DND-41 (cell line): ENCODE measurements at places on chromosomes 11 and 22.

- no peak for DNase-seq
Measured at GRCh38 chr22:23722160-23722559, 28.8 kb downstream of the ZNF70 start.

GRCh38 chr11:3827434-3828186, 13.1 kb downstream of the RHOG start:
- DNase-seq = no peak

DNA sequence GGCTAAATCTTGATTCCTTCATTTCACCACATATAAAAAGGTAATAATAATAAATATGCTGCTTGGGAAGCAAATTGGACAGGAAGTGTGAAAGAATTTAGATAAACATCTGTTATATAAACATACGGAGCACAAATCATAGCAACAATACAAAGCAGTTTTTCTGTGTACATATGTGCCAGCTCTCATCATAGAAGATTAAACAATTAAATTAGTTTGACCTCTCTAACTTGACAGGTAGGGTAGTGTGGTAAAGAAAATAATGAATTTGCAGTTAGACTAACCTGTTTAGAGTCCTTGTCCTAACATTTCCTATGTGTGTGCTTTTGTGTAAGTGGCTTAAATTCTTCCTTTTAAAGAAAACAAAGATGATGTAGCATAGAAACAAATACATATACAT, 995.7 kb upstream of the TENM4 start:
- no peak for DNase-seq

DNA sequence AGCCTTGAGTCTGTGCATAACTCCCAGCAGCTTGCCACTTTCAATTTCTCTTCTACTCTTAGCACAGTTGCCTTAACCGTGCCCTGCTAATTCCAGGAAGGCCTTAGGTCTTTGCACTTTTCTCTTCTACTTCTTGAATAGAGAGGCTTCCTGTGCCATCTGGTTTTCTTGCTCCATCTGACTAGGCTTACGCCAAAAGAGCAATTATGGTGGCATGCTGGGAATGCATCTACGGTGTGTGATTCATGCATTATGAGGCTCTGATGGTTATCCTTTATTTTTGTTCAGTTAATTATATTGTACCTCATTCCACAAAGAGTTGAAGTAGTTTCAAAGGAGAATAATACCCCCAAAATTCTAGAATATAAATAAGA, 29.4 kb downstream of the SIK2 start:
- no peak for DNase-seq

DNA sequence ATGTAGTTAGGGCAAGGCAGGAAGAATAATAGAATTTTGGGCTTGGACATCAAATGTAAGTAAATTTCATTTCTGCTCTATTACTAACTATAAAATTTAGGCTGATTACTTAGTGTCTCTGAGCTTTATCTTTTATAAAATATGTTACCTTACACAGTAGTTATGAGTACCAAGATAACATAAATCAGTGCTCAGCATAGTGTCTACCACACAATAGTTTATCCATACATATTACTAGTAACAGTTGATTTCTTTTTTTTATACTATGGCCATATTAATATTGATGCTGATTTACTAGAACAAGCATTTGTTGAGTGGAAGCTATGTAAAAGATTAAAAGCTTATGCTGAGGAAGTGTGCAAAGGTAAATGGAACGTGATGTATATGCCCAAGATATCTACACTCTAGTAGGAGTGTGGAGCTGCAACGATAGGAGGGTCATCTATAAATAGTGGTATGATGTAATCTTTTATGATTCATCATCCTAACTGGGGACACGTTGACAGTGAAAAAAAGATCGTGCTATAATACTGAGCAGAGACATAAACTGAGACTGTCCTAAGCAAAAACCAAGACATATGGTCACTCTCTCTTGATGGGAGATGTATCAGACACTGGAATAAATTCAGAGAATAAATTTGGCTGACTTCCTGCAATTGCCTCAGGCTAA, 8.7 kb upstream of the SLC5A12 start:
- DNase-seq = no peak

GRCh38 chr22:42490243-42490832, 29.3 kb downstream of the RRP7A start:
- no peak for DNase-seq

DNA sequence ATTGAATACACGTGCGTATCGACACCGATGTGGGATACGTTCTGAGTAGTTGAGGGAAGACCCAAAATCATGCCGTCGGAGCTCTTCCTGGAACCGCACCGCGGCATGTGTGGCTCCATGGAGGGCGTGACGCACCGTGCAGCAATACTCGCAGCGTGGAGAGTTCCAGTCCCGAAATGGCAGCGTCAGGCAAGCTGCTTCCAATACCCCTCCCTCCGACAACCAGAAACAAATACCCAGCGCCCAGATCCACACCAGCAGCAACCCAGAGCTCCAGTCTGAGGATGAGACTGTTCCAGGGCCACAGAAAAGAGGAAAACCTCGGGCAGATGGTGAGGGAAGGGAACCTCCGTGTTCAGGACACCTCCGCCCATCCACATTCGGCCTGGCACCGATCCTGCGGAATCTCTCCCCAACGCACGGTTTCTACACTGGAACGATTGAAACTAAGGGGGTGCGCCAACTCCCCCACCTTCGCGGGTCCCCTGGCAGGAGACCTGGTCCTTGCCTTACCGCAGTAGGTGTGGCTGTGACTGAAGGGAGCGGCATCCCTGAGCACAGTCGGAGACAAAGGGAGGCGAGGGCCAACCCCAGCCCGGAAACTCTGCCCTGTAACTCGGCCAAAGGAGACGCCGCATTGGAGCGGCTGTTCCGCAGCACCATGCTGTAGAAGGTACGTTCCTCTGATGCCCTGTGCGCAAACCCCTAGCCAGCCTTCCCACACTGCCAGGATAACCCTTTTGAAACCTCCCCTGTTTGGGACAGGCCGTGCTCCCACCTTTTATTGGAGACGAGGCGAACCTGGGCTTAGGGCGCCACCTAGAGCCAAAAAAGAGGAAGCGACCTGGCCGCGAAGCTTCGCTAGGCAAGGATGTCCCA, 28.2 kb downstream of the DBX1 start:
- peak; percentile 18 for DNase-seq

GRCh38 chr11:74012074-74012809, 3.4 kb upstream of the UCP3 start:
- DNase-seq = no peak

GRCh38 chr11:1500466-1501420, 14.2 kb upstream of the MOB2 start:
- DNase-seq = no peak

DNA sequence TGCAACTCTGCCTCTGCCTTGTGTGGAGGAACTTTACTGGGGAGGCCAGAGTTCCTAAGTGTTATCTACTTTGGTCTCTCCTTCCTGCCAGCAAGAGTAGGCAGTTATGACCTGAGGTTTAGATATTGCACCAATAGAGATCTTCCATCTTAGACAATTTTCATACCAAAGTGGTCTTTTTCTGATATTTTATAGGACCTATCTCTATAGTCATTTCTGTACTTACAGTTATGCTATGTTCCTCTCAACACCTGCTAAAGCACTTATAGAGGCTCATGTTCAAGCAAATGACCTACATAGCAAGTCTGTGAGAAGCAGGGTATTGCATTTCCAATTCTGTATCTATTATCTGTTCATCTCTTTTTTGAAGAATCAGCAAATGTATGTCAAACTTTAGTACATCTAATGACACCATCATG, 80.8 kb downstream of the HORMAD2 start:
- DNase-seq = no peak

- DNase-seq = no peak
Measured at GRCh38 chr11:102184269-102184987, 74.2 kb downstream of the YAP1 start.

DNA sequence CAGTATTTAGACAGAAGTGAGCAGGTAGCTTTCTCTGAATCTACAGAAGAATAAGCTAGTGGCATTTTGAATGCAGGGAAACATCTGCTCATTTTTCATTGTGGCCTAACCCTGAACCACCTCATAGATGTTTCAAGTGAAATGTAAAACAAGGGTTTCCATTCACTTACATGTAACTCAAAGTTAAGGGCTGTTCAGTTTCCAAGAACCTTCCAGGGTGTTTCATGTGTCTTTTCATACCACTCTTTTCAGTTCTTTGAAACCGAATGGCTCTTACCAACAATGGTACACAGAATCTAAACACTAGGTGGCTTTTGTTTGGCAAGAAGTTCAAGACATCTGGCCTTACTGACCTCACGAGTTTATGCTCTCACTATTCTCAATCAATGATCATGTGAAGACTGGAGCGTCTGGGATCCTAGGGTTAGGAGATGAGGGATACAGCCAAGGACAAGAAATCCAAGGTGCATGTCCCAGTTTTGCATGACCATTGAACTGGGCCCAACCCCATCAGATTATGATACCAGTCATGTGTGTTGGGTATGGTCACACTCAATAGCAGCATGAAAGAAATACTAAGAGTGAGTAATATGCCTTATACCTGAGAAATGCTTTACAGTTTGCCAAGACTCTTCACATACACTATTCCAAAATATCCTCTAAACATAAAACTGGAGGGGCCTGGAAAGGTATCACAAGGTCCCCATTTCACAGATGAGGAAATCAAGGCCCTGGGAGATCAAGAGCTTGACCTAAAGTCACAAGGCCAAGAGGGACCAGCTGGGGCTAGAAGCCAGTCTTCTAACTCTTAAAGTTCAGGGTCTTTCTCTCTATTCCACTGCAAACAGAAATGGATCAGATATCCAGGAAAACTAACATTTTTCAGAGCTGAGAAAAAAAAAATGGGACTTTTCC, 92.7 kb downstream of the ETS1 start:
- no peak for DNase-seq

- no peak for DNase-seq
Measured at GRCh38 chr11:20027556-20028013, 132.7 kb downstream of the DBX1 start.

GRCh38 chr11:119155733-119156492, 7.1 kb downstream of the ABCG4 start:
- DNase-seq = no peak

DNA sequence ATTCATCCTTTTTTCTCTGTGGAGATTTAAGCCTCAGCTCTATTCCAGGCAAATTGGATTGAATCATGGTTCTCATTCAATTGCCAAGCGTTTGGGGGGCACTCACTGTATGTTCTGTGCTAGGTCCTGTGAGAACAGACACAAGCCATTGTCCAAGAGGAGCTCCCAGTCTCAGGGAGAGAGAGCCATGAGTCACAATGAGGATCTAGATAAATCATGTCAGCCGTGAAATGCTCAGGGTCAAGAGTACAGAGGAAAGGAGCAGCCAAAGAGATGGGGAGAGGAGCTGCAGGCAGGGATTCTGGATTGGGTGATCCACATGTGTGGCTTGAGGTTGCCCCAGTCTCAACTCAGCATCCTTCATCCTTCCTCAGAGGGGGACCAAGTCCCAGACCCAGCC, 93.6 kb downstream of the FEZ1 start:
- DNase-seq = no peak

DNA sequence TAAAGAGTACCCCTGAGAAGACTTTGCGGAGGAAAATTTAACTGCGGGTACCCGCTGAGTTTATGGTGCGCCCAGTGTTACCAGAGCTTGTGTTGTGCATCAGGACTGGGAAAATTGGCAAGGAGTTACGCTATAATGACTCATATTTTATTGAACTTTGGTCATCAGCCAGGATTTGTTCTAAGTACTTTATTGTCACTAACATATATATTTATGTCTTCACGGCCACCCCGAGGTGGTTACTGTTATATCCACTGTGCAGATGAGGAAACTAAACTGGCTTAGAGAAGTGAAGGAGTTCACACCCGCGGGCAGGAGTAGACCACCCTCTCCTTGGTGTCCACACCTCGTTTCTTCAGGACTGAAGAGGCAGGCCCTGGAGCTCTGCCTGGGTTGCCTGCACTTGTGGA, 667 bp downstream of the ACCS start:
- DNase-seq = no peak

DNA sequence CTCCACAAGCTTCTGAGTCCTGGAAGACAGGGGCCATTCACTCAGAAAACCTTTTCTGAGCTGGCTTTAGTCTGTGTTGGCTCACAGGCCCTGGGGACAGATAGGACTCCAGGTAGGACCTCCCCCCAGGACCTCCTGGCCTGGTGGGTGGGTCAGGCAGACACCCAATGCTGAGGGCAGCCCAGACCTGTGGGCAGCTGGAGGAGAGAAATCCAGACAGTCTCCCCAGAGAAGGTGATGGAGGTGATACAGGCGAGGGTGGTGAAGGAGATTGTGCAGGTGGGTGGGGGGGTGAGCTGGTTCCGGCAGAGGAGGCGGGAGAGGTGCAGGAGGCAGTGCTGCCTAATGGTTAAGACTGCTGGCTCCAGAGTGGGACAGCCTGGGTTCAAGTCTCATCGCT, 15.6 kb downstream of the LRRC32 start:
- DNase-seq = no peak

- DNase-seq = no peak
Measured at GRCh38 chr11:70712471-70712870, 314.1 kb downstream of the CTTN start.

- no peak for DNase-seq
Measured at GRCh38 chr11:9672288-9672916, 8.5 kb downstream of the SWAP70 start.

DNA sequence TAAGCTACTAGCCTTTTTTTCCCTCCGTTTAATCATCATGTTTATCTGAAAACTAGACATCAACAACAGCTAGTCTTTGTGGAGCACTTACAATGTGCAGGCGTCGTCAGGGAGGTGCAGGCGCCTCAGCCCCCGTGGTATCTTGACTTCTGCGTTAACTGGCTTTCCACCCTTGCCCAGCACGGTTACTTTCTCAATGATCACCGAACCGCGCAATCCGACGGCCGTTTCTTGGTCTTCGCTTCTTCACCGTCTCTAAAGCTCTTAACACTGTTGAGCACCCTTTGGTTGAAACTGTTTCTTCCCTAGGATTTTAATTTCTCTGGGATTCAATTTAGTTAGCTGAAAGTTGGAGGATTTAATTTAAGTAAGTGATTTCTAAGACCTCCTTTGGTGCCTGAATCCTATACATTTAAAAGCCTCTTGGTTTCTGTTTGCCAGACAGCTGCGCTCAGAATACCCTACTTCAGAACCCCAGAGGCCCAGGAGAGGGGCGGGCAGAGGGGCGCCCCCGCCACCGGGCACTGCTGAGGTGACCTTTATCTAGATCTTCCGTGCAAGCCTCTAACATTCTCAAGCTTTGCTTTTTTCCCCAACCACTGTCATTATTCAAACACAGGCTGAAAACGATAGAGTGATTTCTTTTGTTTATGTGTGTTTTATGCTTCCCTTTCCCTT, 18.0 kb upstream of the TMEM218 start:
- DNase-seq = no peak

DNA sequence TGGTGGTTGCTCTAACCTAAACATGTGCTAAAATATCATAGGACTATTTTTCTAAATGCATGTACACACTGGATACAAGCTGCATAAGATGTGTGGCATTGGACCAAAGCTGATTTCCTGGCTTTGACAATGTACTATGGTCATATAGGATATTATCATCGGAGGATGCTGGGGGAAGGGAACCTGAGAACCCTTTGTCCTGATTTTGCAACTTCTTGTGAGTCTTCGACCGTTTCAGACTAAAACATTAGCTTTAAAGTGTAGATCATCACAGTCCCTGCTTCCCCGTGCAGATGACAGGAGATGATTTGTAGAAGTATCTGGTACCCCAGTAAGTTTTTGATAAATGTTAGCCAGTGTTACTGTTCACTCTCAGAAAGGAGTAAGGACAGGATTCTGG, 554.7 kb downstream of the MIAT start:
- no peak for DNase-seq

- no peak for DNase-seq
Measured at GRCh38 chr22:26485806-26486390, 2.2 kb downstream of the SRRD start.
